Glutamatergic neuron (in vitro differentiated cells): ENCODE measurements at places on chromosomes 12 and 14. TPM values are rescaled to one million over a fixed set of nuclear protein-coding genes. Genes with fewer than 3 reads are reported as not detected.

GRCh38 chr14:52427460-52427859 is 113.3 kb downstream of the PTGER2 start:
- no peak for DNase-seq

HPD gene
- total RNA-seq = not detected

DNA sequence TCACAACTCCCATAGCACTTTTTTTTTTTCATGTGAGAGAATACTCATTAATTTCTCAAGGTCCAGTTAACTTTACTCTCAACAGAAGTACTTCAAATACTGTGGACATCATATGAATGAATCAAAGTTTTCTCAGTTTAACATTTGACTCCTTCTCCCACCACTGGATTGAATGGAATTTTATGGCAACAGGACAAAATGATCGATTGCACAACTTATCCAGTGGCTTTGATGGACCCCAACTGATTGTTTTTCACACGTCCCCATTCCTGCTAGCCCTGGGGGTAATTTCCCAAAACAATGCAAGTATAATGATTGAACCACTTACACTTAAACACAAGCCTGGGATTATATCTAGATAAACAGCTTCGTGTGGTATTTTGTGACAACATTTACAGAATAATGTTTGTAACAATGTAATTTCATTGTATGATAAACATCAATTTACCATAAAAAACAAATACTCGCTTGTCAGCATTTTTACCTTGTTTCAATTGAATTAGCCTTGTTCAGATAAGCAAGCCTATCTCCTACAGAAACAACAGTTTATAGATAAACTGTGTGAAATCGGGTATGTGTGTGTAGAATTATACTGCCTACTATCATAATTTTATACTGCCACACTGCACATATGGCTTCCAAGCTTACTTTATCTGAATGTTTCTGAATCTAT is 60.9 kb downstream of the SOX5 start:
- DNase-seq = no peak

BTBD7 gene
- total RNA-seq = 41.1 TPM

DNA sequence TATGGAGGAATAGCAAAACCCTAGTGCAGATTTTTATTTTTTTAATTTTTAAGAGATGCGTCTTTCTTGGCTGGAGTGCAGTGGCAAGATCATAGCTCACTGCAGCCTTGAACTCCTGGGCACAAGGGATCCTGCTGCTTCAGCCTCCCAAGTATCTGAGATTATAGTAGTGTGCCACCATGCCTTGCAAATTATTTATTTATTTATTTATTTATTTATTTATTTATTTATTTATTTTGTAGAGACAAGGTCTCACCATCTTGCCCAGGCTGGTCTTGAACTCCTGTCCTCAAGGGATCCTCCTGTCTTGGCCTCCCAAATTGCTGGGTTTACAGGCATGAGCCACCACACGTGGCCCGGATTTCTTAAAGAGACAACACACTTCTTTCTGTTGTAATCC is 1158.8 kb downstream of the AACS start:
- DNase-seq = no peak

PRPF39 gene
- 46.7 TPM for total RNA-seq

- no peak for DNase-seq
Observed at GRCh38 chr14:103091041-103091882, 3.3 kb upstream of the EXOC3L4 start.

DNA sequence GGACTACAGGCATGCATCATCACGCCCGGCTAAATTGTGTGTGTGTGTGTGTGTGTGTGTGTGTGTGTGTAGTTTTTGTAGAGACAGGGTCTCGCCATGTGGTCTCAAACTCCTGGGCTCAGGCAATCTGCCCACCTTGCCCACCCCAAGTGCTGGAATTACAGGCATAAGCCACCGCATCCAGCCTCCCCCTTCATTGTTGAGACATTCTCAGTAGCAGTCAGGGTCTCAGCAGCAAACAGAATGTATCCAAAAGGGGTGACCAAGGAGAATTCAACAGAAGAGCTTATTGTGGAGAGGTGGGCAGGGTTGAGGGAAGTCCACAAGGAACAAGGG is 37.3 kb upstream of the PLEKHG6 start:
- DNase-seq = no peak

MFAP5 gene
- not detected for total RNA-seq

DNA sequence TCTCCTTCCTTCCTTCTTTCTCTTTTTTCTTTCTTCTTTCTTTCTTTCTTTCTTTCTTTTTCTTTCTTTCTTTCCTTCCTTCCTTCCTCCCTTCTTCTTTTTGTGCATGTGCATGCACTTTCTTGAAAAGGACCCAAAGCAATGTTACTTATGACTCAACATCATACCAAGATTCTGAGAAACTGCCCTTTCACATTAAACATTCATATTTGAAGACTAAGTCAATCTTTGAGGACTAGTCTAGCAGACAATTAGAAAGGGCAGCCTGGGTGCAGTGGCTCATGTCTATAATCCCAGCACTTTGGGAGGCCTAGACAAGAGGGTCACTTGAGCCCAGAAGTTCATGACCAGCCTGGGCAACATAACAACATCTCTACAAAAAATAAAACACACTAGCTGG is 212.8 kb upstream of the KITLG start:
- DNase-seq = no peak

VASH1 gene
- total RNA-seq = 149 TPM

GRCh38 chr12:7460375-7461259 is 16.7 kb upstream of the CD163L1 start:
- DNase-seq = peak; percentile 62

- DNase-seq = no peak
Observed at GRCh38 chr12:46354111-46354801, 18.3 kb downstream of the SLC38A2 start.

- no peak for DNase-seq
Observed at GRCh38 chr12:52238207-52238840, 5.3 kb downstream of the KRT7 start.

- DNase-seq = no peak
Observed at GRCh38 chr12:58099476-58099875, 158.1 kb downstream of the ATP23 start.

CLEC6A gene
- not detected for total RNA-seq

COL2A1 gene
- total RNA-seq = 0.34 TPM

DNA sequence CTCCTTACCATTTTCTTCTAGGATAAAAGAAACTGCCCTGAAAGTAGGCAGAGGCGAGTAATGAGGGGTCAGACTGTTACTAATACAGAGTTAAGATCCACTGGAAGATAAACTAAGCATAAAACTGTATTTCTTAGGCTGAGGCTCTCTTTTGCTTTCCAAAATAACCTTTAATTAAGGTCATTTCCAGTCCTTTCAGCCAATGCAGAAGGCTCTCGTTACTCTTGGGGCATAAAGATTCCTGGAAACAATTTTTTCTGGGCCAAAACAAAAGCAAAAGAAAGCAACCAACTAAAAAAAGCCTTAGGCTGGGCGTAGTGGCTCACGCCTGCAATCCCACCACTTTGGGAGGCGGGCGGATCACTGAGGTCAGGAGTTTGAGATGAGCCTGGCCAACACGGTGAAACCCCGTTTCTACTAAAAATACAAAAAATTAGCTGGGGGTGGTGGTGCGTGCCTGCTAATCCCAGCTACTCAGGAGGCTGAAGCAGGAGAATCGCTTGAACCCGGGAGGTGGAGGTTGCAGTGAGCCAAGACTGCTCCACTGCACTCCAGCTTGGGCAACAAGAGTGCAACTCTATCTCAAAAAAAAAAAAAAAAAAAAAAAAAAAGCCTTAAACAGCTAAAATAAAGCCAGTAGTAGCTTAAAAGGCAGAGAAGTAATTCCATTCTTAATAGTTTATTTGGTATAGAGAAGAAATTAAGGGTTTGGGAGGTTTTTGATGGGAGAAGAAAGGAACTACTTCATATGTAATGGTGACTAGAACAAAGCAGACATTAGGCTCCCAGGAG is 68.9 kb upstream of the STAC3 start:
- DNase-seq = no peak

KCNJ8 gene
- 0.66 TPM for total RNA-seq

PRB2 gene
- total RNA-seq = not detected

DNA sequence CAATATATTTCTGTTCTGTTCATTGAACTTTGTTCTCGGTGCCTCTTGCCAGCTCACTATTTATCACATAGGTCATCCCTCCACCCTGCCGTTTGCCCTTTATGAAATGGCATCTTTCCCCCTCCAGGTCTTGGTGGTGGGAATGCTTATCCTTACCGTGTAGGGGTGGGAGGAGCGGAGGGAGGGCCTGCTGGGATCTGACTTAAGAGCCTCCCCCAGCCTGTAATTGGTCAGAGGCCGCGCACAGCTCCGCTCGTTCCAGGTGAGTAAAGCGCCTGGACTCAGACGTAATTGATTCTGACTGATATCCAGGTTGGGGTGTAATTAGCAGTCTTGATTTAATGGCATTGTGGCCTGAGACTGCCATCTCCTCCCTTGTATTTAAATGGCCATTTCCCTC is 185.3 kb downstream of the TSPAN9 start:
- DNase-seq = no peak

GRCh38 chr14:20848316-20848954 is 42.8 kb upstream of the RNASE3 start:
- DNase-seq = no peak

GRCh38 chr14:50045837-50046236 is 70.5 kb downstream of the VCPKMT start:
- DNase-seq = no peak

- no peak for DNase-seq
Observed at GRCh38 chr12:115857160-115857920, 420.2 kb downstream of the MED13L start.

- no peak for DNase-seq
Observed at GRCh38 chr12:18290386-18290785, 29.1 kb downstream of the PIK3C2G start.

IKZF4 gene
- total RNA-seq = 24.1 TPM

DNA sequence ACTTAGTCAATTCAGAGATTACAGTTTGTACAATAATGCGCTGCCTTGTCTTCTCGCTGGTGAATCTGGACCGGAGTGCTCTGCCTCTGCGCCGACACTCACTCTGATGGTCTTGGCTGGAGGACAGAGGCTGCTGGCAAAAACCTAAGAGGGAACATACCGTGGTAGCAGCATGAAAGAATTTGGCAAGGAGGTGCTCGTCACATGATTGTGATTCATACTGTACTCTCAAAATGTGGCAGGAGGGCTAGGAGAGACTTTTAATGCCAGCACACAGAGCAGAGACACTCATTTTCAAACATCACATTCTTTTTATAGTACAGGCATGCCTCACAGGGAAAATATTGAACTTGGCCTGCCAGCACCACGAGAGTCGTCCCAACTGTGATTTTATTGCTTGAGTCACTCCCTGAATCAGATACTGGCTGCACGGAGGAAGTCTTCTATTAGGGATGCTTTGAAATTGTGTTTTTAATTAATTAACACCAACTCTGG is 67.8 kb downstream of the HMGA2 start:
- DNase-seq = no peak

CLSTN3 gene
- total RNA-seq = 113 TPM

GRCh38 chr12:23139026-23139425 is 514.1 kb downstream of the ETNK1 start:
- DNase-seq = no peak

DNA sequence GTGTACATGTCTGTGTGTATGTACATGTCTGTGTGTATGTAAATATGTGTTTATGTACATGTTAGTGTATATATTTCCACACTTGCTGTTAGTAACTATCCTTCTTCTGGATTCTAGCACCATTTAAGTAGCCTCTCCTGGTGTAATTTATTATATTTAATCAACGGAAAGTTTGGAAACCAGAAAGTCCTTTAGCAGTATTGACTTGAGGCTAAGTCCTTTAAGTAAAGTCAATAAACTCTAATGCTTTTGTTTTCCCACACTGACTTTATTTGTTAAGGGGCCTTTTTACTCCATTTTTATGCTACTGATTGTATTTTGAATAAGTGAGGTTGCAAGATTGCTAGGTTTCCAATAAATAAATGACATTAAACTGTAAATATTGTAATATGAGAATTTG is 876.4 kb upstream of the SEL1L start:
- no peak for DNase-seq

DNA sequence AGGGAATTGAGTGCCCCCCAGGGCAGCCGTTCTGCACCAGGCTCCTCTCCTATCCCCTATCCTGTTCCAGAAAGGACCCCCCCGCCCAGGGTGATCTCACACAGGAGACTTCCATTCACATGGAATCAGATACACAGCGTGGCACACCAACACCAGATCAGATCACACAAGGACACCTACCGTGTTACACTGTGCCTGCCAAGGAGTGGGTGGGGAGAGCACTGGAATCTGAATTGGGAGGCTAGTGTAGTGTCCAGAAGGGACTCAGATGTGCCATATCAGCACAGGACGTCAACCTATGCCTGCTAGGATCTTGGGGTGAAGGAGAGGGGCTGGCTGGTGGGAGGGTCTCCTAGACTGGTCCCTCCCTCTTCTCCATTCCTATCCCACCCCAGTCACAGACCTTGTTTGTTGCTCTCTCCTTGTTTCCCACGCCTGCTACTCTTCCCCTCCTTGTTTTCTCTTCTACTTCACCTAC is 2.3 kb downstream of the PTMS start:
- peak; percentile 33 for DNase-seq

KCNMB4 gene
- total RNA-seq = 18.7 TPM

LRIG3 gene
- 6.9 TPM for total RNA-seq

- no peak for DNase-seq
Observed at GRCh38 chr12:117111386-117111785, 12.2 kb upstream of the TESC start.

DNA sequence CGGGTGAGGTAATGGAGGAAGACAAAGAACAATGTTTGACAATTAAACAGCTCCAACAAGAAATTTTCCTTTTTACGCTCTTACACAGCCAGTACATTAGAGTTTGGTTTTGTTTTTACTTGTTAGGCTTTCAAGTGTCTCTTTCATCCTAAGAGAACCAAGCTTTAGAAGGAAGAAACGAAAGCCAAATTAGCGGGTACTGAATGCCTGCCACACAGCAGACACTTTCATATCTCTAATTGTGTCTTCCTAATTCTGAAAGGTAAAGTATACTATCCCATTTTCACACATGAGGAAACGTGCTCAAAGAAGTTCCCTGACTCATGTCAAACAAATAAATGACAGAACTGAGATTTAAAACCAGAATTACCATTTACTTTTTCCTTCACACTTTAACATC is 65.0 kb downstream of the CDK17 start:
- no peak for DNase-seq

GRCh38 chr12:48777501-48778400 is 11.1 kb downstream of the ADCY6 start:
- no peak for DNase-seq

DNA sequence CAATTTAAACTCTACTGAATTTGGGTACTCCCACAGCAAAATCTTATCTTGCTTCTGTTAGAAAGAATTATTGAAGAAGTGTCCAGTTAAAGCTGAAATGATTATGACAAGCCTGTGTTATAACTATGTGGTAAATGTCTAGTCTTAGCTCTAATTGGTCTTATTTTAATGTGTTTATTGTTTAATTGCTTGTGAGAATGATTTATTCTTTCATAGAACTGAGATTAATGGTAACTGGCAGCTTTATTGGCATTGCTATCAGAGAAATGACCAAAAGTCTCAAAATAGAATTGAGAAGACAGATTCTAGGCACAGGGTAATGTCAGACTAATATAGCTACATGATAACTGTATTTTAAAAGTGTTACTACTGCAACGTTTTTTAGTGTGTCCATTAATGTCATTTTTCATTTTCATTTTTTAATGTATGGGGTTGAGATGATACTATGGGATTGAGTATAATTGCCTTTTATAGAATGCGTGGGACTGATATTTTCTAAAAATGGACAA is 458.7 kb downstream of the AEBP2 start:
- no peak for DNase-seq

TCL1B gene
- total RNA-seq = not detected
